ENCODE measurements at places on chromosomes 5 and 9.

- no peak for DNase-seq
Observed at GRCh38 chr5:178428341-178429155, 161.6 kb downstream of the COL23A1 start.

GRCh38 chr5:172160506-172160905, 27.5 kb downstream of the STK10 start:
- no peak for DNase-seq

GRCh38 chr5:72295539-72295938, 24.5 kb downstream of the MRPS27 start:
- no peak for DNase-seq

GRCh38 chr5:136026636-136027035, 2.2 kb upstream of the TGFBI start:
- no peak for DNase-seq

DNA sequence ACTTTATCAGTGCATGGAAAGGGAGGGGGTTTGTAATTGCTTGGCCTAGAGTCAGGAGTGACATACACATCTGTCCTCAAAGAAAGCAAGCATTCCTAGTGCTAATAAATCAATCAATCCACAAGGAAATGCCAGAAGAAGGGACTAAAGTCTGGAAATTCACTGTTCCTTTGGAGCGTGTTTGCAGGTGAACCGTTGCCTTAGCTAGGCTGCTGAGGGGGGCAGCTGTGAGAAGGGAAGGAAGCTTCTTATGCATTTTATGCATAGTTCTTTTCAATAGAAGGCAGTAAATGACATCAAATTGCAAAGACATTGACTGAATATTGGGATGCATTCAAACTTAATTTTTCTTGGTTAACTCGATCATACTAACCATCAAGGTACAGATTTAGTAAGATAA, 1092.5 kb upstream of the SEMA6A start:
- no peak for DNase-seq

GRCh38 chr9:18982262-18982620, 50.8 kb downstream of the SAXO1 start:
- DNase-seq: no peak

- no peak for DNase-seq
Observed at GRCh38 chr9:5945112-5945511, 54.4 kb downstream of the MLANA start.

- no peak for DNase-seq
Observed at GRCh38 chr5:143068712-143069111, 298.5 kb downstream of the ARHGAP26 start.

DNA sequence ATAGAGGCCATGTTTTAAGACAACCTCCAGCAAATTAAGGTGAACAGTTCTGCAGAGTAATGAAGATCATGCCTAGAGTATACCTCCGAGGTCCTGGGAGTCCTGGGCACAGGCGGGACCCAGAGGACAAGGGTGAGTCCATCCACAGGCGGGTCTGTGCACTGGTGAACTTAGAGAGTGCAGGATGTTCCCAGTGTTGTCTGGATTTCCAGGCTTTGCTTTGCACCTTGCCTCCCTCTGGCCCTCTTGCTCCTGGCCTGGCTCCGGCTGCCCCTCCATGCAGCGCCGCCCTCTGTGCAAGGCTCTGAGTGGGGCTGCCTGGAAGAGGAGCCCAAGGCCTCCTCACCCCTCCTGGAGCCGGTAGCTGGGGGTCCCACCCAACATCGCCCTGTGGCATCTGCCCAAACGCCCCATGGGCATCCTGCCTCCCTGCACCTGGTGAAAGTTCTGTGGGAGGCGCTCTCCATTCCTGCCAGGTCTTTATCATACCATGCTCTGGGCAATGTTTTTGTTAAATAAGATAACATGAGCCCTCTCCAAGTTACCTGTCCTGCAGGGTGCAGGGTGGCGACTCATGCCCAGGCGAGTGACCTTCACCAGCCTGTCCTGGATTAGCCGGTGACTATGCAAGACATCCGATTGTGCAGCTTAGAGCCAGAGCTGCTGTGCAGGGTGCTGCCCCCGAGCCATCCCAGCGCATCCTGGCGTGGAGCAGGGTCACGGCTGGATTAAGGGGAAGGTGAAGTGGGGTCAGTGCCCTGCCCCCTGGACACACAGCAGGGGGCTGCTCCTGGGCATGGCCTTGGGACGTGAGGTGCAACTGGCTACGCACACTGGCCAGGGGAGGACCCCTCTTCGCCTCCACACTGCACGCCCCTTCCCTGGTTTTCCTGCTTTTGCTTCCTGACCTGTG, 41.3 kb upstream of the LPCAT1 start:
- no peak for DNase-seq

DNA sequence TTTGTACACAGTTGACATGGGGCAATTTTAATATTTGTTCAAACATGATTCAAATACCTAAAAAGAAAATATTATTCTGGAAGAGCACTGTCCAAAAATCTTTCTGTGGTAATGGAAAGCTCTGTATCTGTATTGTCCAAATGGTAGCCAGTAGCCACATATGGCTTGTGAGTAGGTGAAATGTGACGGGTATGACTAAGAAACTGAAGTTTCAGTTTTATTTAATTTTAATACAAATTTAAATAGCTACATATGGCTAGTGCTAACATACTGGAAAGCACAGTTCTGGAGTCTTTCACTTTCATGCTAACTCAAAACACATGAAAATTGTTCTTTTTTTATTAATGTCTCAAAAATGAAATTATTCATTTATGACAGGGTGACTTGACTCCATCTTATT, 132.6 kb downstream of the PLK2 start:
- DNase-seq: no peak

DNA sequence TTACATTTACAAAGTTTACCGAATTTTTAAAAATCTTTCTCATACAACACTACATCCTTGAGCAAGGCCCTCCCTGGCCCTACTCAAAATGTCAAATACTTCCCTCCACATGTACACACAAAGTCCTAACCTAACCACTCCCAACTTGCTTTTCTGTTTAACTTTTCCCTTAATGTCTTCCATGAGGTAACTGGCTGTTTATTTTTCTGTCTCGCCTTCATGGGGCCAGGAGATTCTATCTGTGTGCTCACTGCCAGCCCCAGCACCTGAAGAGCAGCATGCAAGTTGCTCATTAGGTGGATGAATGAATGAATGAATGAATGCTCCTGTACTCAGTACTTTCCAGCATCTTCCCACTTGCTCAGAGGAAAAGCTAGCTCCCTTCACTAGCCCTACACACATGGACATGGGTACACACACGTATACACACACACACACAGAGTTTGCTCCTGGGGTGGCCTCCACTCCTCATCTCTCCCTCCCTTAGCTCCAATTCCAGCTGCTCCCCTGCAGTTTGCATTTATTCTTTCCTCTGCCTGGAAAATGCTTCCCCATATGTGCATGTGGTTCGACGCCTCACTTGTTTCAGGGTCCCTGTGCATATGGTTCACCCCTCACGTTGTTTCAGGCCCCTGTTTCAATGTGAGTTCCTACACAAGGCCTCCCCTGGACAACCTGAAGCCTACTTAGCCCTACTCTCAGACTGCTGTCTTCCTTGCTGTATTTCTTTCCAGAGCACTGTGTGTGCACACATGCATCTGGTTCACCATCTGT, 165.2 kb downstream of the ROR2 start:
- no peak for DNase-seq

GRCh38 chr5:147448766-147449165, 61.1 kb downstream of the DPYSL3 start:
- no peak for DNase-seq

DNA sequence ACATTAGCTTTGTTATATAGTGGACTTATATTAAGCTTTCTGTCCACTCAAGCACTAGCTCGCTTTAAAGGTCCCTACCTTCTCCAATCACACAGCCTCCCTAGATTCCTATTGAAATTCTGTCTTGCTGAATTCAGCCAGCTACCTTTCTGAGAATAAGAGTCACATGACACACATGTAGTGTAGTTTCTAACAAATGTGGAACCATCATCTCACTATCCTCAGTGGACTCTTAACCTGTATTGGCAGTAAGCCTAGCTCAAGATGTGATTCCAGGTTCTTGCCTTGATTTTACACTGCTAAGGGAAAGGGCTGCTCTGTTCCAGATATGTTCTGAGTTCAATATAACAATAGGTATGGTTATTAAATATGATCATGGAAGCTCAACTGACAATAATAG, 11.4 kb downstream of the FAM219A start:
- DNase-seq: no peak

- DNase-seq: no peak
Observed at GRCh38 chr9:32350682-32351081, 33.8 kb upstream of the ACO1 start.

- DNase-seq: no peak
Observed at GRCh38 chr5:65811885-65812284, 89.9 kb downstream of the NLN start.

- peak; percentile 90 for DNase-seq
Observed at GRCh38 chr9:136539427-136540421, 6.1 kb downstream of the NOTCH1 start.

GRCh38 chr9:114470581-114470980, 34.7 kb downstream of the WHRN start:
- no peak for DNase-seq

DNA sequence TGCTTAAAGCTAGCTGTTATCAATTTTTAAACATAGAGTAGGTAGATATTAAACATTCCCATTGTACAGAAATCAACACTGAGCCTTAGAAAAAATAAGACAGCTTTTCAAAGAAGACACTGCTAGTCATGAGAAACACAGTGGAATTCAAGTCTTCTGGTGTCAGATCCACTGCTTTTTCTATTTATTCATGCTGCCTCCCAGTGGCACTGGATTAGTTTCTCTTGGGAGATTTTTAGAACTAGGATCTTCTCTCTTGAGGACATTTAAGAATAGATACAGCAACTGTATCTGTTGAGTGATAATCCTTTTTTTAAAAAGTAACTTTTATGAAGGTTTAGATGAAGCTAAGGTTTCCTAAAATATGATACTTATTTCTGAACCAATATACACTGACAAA, 1635.4 kb upstream of the C9orf72 start:
- DNase-seq: no peak

- DNase-seq: no peak
Observed at GRCh38 chr5:10111571-10111970, 138.1 kb downstream of the ATPSCKMT start.

DNA sequence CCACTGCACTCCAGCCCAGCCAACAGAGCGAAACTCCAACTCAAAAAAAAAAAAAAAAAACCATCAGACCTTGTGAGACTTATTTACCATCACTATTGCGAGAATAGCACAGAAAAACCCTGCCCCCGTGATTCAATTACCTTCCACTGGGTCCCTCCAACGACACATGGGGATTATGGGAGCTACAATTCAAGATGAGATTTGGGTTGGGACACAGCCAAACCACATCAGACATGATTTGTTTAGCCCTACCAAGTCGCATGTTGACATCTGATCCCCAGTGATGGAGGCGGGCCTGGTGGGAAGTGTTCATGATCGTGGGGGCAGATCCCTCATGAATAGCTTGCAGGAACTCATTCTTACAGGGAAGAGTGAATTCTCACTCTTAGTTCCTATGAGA, 26.6 kb downstream of the MYO10 start:
- DNase-seq: no peak

DNA sequence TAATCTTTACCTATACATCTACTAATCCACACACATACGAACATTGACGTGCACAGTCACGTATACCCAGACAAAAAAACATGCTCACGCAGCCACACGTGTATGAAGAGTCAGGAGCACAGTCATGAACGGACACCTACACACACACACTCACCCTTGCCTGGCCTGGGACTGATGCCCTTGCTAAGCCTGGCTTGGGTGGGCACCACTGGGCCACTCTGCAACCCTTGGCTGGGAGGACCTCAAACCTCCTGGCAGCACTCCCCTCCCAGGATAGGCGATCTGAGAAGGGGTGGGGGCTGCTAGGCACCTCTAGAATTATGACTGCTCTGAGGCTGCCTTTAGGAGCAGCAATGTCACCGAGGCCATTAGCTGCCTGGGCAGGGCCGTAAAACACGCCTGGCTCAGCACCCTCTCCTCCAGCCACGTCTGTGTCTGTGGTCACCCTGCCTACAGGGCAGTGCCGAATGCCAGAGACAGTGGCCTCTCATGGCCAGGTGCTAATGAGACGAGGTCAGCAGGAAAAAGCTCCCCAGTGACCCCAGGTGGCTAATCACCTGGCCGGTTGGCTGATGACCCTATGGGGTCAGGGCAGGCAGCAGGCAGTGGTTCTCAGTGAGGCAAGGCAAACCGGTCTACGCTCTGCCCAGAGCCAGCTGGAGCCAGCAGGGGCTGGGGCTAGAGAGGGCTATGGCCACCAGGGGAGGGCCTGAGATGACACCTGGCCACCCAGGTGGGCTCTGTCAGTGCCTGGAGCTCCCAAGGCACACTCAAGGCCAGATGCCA, 33.7 kb upstream of the MVB12B start:
- DNase-seq: no peak

DNA sequence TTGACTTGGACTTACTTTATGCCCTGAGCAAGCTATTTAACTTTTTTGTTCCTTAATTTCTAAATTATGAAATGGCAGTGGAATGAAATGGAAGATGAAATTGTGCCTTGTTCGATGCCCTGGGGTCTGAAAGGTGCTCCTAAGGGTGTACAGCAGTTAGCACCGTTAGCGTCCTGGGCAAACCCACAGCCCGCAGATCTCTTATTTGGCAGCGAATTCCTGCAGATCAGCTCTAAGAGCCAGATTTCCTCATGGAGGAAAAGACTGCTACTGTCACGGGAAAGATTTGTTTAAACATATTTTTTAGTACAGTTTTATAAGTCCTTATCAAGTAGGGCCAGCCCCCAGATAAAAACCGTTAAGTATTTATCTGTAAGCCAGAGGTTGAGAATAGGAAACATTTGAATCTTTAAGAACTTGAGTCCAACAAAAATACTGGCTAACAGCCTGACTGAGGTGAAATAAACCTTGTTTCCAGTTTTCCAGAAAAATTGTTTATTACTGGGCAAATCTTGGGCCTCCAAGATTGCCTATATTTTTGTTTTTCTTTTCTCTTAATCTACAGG, 216.5 kb upstream of the DMRT1 start:
- no peak for DNase-seq

DNA sequence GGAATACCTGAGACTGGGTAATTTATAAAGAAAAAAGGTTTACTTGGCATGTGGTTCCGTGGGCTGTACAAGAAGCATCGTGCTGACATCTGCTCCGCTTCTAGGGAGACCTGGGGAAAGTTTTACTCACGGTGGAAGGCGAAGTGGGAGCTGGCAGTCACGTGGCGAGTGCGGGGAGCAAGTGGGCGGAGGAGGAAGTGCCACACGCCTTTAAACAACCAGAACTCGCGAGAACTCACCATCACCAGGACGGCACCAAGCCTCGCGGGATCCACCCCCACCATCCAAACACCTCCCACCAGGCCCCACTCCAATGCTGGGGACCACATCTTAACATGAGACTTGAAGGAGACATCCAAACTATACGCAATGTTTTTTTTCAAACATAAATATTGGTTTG, 406.2 kb upstream of the IRX4 start:
- DNase-seq: no peak

GRCh38 chr5:166719991-166720390, 1571.5 kb upstream of the WWC1 start:
- no peak for DNase-seq

All from activated T-cell treated with anti-CD3 and anti-CD28 coated beads, Interleukin-2, amount 50 U/mL, for 4 hours (primary cell).